ENCODE measurements at places on chromosomes 5 and 9.
A peak's percentile ranks its signal among the peaks of the same experiment; 100 is the strongest.

DNA sequence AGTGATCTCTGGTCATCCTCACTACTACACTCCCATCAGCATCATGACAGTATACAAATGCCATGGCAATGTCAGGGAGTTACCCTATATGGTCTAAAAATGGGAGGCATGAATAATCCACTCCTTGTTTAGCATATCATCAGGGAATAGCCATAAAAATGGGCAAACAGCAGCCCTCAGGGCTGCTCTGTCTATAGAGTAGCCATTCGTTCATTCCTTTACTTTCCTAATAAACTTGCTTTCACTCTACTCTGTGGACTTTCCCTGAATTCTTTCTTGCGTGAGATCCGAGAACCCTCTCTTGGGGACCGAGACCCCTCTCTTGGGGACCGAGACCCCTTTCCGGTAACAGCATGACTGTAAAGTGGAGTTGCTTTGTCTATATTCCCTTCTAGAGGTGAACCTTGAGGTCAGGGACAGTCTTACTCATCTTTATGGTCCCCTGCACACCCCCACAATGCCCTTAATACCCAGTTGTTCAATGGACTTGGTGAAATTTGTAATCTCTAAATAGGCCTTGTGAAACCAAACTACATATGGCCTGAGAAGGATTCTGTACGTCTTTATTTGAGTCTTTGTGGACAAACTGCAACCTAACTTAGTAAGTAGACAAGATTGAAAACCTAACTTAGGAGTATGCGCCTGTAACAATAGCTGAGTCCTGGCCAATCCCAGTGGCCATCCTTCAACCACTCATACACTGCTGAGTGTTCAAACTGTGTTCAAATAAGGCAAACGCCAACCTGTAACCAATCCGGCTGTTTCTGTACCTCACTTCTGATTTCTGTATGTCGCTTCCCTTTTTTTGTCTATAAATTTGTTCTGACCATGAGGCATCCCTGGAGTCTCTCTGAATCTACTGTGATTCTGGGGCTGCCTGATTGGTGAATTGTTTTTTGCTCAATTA is 32.3 kb upstream of the UBTD2 start:
- no peak for DNase-seq

DNA sequence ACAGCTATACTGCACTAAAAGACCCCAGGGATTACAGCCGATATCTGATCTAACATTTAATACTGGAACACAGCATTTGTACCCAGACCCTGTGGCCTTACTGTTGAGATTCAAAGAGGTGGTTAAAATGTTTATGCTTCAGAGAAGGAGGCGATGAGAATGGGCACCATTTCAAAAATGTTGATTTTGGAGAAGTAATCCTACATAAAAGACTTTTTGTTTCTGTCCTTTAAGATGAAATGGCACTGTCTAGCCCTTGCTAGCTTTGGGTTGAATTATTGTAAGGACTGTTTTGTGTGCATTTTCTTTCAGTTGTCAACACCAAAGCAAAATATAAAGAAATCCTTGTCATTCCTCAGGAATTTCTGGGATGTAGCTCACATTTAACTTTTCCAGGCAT is 288.5 kb upstream of the ANKH start:
- DNase-seq: no peak

GRCh38 chr5:146107901-146108300 is 2.5 kb upstream of the PLAC8L1 start:
- no peak for DNase-seq

GRCh38 chr5:167814828-167815227 is 476.6 kb upstream of the WWC1 start:
- no peak for DNase-seq

- no peak for DNase-seq
Observed at GRCh38 chr5:11863911-11864310, 40.3 kb downstream of the CTNND2 start.

DNA sequence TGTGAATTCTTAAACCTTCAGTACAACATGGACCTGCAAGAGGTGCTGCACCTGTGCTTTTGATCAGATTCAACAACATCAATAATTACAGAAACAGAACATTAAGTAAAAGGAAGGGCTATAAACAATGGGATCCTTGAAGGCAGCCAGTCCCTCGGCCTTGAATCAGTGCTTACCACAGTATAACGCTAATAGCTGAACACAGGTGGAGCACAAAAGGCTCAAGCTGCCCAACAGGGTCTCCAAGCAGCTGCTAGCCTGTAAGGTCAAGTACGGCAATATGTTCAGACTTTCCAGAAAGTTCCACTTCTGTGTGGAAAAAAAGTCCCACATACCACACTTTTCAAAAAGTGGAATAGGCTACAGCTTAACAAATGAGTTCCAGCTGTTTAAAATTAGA is 61.9 kb upstream of the ITGA1 start:
- no peak for DNase-seq

DNA sequence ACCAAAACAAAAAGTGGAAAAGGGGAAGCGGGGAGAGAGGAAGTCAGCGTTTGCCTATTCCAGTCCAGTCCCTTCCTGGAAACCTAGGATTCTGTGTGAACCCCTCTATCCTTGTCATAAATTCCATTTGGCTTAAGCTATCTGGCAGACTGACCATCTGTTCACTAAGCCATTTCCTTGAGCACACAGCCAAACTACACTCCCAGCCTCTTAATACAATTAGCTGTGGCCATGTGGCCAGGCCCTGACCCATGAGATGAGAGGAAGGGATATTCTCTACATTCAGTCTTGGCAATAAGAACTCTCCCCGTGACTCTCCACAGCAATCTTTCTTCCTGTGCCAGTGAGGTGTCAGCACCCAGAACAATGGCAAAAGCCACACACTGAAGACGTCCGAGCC is 424.8 kb downstream of the TLE1 start:
- DNase-seq: no peak

- no peak for DNase-seq
Observed at GRCh38 chr9:806285-807156, 35.0 kb upstream of the DMRT1 start.

DNA sequence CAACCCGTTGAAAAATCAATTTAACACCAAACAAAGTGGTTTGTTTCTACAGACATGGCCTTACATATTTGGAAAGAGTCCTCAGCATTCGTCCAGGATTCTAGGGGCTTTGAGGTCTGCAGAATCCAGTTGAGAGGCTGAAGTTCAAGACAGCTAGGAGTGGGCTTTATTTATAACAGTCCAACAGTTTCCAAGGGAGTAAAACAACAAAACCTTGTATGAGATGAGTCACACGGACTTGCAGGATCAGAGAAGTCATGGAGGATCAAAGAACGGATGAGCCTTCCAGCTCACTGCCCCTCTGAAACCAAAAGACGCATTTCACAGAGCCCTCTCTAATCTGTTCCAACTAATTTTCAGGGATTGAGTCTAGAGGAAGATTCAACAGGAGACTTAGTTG is 11.1 kb upstream of the ESM1 start:
- no peak for DNase-seq

DNA sequence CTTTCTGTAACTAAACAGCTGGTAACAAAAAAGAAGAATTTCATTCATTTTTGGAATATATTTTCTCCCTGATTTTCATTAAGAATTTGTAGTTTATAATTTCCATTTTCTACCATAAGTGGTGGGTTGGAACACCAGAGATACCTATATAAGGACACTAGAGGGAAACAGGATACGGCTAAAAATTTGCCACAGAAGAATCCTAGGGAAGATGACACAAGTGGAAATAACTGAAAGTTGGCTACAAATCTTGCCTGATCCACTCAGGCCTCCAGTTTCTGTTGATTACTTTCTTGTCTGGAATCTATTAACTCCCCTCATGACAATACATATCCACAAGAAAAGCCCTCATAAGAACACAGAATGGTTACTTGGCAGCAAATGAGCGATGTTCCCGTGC is 46.8 kb downstream of the FREM1 start:
- no peak for DNase-seq

DNA sequence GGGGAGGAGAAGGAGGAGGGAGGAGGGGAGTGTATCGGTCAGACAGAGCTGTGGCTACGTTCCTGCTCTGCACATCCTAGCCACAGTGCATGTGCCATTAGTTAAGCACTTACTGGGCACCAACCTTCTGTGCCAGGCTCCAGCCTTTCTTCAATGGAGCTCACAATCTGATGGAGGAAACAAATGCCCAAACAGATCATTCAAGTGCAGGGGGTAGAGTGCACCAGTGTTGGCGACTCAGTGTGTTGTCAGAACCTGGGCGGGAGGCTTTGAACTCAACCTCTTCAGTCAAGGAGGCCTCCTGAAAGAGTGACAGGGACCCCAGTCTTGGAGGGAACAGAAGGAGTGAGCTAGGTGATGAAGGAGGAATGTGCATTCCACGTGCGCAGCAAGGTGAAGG is 51.9 kb upstream of the SHB start:
- DNase-seq: no peak

GRCh38 chr9:13137426-13137825 is 142.1 kb downstream of the MPDZ start:
- no peak for DNase-seq

DNA sequence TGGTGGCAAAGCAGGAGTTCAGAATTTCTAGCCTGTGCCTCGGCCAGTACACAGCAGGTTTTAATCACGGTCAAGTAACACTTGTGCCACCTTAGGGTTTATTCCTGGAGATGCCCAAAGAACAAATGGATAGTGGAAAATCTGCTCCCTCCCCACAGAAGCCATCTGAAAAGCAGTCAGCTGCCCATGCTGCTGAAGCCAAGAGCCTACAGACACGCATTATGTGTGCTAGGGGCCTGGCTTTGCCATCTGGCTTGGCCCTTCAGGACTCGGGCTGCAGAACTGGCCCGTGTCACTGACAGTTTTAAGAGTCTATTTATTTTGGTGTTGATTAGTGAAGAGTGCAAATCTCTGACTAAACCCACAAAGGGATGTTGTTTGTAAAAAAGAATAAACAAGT is 11.1 kb downstream of the ARSB start:
- no peak for DNase-seq

DNA sequence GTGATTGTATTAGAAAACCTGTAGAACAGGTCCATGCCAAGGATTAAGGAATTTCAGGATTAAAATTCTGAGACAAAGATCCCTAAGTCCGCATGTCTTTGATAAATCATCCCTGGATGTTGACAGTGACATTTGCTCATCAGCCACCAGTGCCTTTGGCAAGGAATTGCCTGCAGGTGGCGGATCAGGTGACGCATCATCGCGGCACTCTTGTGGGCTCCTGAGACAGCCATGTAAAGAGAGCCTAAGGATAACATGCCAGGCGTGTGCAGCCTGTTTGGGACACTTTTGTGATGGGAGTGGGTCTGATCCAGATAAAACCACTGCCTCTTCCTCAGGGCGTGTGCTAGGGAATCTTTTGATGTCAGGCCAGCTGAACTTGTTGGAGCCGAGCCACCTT is 40.6 kb downstream of the ADCY2 start:
- DNase-seq: no peak

GRCh38 chr5:6847870-6848269 is 134.6 kb downstream of the TENT4A start:
- no peak for DNase-seq

- no peak for DNase-seq
Observed at GRCh38 chr9:109447329-109448076, 50.6 kb downstream of the PTPN3 start.

GRCh38 chr5:468401-468800 is 25.4 kb downstream of the EXOC3 start:
- DNase-seq: no peak

- no peak for DNase-seq
Observed at GRCh38 chr5:82858151-82859025, 218.8 kb downstream of the TMEM167A start.

DNA sequence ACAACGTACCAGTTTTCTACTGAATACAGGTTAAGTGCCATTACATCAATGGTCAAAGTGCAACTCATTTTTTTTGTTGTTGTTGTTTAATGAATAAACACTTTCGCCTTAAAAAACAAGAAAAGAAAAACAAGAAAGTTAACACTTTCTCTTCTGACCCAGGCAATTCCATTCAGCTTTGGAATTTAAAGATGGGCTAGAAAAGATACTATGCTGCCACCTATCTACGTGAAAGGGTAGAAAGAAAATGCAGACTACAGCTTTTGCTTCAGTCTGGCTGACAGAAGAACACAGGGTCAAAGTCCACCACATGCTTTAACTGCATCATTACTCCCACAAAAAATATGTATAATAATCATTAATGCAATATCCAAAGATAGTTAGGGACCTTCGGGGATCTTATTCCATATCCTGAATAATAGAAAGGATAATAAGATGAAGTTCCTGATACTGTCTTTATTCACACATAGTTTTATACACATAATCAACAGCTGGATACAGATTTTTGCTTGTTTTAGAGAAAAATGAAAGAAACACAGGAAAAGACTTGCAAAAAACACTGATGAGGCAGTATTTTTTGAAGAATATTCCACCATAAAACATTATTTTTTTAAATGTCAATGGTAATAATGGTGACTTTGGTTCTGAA is 40.4 kb downstream of the ZDHHC21 start:
- DNase-seq: no peak

DNA sequence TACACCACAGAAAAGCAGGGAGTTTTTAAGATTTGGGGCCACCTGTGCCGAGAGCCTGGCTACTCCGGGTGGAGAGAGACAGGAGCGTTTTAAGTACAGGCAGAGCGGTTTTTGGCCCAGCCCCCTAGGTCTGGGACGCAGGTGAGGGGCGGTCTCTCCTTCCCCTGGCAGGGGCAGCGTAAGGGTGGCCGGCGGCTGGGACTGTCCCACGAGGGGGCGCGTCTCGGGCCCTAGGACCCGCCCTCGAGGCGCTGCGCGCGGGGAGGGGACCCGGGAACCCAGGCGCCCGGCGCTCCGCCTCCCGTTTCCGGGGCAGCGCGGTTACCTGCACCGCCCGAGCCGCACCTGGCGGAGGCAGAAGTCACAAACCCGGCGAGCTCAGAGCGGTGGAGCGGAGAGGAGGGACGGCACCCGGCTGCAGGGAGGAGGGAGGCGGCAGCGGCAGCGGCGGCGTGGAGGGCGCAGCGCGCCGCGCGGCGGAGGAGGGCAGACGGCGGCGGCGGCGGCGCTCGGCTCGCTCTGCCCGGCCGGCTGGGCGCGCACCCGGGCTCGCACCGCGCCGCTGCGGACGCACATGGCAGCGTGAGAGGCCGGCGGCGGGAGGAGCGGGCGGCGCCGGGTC is at the start of gene WWC1:
TSS of gene WWC1 (plus strand) at position 304 of the 622 bp plus-strand sequence. CDS start 508 bp downstream, outside the sequence.
- DNase-seq: peak; percentile 57

- no peak for DNase-seq
Observed at GRCh38 chr5:149860801-149861322, 83.7 kb downstream of the PDE6A start.

DNA sequence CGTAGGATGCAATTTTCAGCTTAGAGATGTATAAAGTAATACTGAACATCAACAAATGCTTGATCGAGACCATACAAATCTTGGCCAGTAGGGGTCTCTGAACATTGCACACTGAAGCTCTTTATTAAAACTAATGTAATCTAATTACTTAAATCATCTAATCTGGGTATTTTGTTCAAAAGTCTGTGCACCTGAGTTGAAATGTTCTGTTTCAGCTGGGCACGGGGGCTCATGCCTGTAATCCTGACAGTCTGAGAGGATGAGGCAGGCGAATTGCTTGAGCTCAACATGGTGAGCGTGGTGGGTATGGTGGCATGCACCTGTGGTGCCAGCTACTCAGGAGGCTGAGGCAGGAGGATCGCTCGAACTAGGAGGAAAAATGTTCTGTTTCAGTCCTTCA is 41.0 kb downstream of the ESM1 start:
- DNase-seq: no peak

- DNase-seq: no peak
Observed at GRCh38 chr5:77355751-77356150, 136.4 kb downstream of the WDR41 start.

Measured in NCI-H1048 (cell line).